ENCODE measurements at places on chromosomes 3 and 15.
A peak's percentile ranks its signal among the peaks of the same experiment; 100 is the strongest.

GRCh38 chr3:114478801-114479200, 185.0 kb downstream of the TIGIT start:
- DNase-seq = no peak

DNA sequence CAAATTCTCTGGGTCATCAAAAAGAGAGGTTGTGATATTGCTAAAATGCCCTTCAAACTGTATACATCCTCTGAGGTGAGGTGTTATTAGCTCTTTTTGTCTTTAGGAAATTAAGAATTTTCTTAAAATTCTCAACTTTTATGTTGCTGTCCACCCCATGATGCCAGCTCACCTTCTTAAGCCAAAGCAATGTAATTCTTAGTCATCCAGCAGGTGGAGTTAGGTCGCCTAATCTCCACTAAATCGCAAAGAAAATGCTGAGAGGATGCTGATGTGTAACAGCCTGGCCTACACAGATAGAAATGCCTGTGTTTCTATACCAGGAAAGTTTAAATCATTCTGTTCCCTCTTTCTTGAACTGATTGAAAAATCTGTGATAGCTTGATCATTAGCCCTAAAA, 770.2 kb upstream of the ALCAM start:
- peak; percentile 74 for DNase-seq

GRCh38 chr3:30644615-30645014, 38.2 kb downstream of the TGFBR2 start:
- peak; percentile 64 for DNase-seq

- no peak for DNase-seq
Measured at GRCh38 chr15:36301947-36302346, 277.5 kb upstream of the CDIN1 start.

- DNase-seq = no peak
Measured at GRCh38 chr3:127224118-127224517, 31.2 kb downstream of the PRR23E start.

DNA sequence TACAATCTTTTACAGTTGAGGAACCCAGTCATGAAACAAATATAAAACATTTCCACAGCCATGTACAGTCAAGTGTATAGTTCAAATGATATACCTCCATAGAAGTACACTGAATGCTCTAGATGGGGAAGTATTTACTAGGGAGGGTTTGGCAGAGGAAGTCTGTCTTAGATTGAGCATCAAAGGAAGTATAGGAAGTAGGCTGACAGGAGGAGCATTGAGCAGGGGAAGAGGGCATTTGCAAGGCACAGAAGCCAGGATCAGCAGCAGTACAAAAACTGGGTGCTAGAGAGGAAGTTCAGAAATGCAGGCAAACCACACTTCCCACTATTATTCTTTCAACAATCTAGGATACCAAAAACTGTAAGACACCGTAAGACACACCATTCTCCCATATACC, 122.6 kb downstream of the ANO10 start:
- DNase-seq = no peak

DNA sequence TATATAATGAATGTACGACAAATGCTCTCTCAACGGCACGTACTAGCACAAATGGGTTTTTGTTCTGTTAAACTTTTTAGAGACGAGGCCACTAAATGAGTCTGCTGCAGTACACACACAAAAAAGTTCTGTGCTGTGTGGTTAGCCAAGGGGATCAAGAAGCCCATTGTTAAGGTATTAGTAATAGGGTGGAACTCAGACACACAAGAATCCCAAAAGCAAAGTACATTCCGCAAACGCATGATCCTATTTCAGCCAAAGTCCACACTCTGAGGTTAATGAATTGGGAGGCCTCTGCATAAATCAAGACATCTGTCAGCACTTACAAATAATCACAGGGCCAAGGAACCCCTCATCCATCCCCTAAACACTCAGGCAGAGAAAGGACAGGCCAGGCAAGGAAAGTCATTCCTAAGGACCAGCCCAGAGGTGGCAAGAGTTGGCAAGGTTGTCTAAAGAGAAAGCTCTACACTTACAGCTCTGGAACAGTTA, 12.1 kb downstream of the OSBPL10 start:
- peak; percentile 94 for DNase-seq

DNA sequence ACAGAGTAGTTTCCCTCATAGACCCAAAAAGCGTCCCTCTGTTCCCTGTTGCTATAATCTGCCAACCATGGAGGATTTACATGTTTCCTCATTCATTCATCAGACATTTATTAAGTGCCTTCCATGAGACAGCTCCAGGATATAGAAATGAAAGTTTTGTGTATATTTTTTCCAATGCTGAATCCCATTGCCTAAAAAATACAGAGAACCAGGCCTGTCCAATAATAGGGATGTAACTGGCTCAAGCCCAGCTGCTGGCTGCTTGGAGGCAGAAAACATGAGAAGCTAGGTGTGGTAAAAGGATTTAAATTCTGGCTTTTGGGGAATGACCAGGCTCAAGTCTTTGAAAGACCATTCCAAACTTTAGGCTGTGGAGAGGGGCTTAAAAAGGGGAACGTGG, 41.5 kb downstream of the RARB start:
- DNase-seq = no peak

- DNase-seq = no peak
Measured at GRCh38 chr15:46278486-46279090, 643.8 kb downstream of the SQOR start.

- no peak for DNase-seq
Measured at GRCh38 chr3:181660337-181660736, 51.4 kb upstream of the SOX2 start.

GRCh38 chr3:47874913-47875312, 72.0 kb downstream of the DHX30 start:
- DNase-seq = no peak

DNA sequence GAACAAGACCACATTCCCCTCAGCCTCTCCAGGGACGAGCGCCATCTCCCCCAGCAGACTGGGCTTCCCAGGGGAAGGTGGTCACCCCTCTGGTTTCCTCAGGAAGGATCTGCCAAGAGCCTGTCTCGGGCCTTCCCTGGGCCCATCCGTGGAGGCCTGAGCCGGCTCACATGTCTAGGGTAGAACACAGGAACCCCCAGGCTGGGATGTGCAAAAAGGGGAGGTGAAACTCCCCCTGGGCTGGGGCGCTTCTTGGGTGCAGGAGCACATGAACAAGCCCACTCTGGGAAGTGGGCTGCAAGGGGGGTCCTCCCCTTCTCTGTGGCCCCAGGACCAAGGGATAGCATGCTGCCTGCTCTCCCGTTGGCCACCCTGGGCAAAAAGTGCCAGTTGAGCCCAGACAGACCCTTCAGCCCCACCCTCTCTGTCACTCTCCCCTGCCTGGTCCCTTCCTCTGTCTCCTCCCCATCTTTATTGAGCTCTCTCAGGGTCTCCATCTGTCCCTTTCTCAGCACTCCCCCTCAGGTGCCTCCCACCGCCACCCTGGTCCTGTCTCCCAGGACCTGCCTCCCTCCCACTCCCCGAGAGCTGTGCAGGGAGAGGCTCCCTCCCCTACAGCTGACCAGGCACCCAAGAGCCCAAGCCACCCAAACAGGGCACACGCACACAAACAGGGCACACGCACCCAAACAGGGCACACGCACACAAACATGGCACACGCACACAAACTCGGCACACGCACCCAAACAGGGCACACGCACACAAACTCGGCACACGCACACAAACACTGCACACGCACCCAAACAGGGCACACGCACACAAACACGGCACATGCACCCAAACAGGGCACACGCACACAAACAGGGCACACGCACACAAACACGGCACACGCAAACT, 864 bp downstream of the SEMA3G start:
- no peak for DNase-seq

GRCh38 chr3:115975796-115976195, 352.5 kb downstream of the GAP43 start:
- DNase-seq = no peak

- DNase-seq = no peak
Measured at GRCh38 chr3:173351886-173352285, 45.7 kb upstream of the NLGN1 start.

DNA sequence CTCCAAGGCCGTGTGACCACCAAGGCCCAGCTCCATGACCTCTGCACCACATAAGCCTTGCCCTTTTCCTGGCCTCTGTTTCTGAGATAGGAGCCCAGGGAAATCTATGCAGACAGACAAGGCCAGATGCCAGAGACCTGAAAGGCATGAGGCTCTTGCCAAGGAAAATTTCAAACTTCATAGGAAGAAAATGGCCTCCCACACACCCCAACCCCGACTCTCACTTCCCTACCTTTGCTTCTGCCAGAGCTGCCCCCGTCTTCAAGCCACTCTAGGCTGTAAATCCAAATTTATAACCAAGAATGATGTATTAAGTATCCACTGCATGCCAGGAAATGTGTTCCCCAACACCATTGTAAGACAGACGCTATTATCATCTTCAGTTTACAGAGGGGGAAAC, 65.5 kb upstream of the HRH1 start:
- no peak for DNase-seq

DNA sequence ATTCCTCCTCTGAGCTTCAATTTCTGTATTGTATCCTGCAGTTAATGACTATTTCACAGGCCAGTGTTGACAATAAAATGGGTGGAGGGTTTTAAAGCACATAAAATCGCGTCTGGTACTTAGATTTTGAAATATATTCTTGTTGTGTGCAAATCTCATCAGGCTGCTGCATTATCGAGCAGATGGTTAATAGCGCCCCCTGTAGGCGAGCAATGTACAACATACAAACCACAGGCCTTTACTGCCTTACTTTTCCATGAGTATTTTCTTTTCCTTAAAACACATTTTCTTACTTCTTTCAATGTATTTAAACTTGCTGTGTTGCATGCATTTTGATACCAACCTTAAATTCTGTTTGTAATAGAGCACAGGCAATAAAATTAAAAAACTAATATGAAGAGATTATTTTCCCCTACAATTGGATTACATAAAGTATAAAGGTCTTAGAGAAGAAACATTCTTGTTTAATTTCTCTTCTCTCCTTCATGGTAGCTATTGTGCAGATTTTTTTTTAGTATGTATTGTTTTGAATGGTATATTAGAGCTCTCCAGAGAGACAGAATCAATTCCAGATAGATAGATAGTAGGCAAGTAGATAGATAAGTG, 608.4 kb downstream of the CADM2 start:
- peak; percentile 39 for DNase-seq

DNA sequence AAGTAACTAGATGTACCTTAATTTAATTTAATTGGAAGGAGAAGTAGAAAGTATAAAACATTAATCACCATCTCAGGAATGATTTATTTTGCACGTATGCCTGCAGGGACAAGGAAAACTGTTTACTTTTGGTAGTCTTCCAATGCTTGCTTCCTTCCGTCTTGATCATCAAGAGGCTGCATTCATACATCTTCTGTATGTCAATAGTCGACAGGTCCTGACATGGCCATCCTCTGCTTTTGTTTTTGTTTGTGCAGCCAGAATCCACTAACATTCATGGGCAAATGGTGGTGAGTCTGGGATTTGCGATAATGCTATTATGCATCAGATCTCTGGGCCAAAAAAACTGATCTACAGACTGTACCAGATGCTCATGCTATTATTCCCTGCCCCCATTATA, 56.6 kb upstream of the ZPLD1 start:
- no peak for DNase-seq

DNA sequence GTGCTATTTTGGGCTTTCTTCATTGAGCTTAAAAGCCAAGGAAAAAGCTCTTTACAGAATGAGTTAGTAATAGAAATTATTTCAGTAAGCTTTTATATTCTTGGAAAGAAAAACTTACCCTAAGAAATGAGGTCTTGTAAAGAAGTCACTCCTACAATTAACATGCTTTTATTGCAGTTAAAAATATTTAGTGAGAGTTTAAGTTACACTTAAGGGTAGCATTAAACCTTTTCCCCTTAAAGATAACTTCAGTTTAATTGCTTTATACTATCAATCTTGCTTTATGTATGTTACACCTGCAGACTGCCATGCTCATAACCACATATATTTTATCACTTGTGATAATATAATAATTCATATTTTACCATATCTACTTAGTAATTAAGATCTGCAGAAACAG, 426.2 kb downstream of the PLCL2 start:
- DNase-seq = no peak

DNA sequence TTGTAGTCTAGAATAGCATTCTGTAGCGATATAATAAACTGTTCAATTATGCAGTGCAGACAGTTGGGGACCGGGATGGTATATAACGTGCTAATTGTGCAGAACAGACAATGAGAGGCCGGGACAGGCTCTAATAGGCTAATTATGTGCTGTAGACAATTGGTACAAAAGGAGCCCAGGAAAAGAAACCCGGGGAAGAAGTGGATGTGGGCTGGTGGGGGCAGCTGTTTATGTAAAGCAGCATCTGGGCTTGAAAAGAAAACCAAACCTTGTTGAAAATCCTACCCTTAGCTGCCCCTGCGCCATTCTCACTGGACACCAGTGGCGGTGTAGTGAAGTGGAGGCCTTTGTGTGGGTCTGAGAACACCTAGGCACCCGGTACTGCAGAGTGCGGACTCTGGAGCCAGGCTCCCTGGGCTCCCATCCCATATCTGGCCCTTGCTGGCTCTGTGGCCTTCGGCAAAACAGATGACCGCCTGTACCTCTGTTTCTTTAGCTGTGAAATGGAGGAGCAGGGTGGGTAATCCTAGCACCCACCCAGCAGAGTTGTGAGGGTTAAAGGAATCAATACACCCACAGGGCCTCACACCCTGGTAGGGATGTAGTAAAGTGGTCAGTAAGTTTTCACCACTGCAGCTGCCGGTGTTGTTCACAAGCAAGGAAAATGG, 51.5 kb downstream of the CMTM6 start:
- DNase-seq = no peak

DNA sequence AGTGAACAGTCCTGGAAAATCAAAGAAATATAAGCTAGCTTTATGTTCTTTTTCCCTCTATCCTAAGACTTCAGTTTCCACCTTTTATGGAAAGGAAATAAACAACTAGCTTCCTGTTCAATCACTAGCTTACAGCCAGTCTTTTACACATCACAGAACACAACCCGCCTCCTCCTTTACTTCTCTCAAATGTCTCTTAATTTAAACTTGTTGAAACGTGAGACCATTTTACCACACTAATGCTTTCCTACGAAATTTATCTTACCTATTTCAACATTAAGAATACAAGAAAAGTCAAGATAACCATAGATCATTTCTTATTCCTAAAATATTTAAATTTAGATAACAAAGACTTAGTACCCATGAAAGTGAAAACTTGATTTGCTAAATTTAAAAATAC, 6.2 kb downstream of the PRTG start:
- no peak for DNase-seq

- DNase-seq = peak; percentile 52
Measured at GRCh38 chr3:67646586-67647234, 7.7 kb downstream of the SUCLG2 start.

GRCh38 chr3:176615826-176616225, 581.5 kb downstream of the TBL1XR1 start:
- DNase-seq = no peak

- no peak for DNase-seq
Measured at GRCh38 chr15:51234176-51234927, 104.0 kb downstream of the CYP19A1 start.

Measured in astrocyte of the spinal cord (primary cell).